ENCODE measurements at places on chromosomes 12 and 14.
A peak's percentile ranks its signal among the peaks of the same experiment; 100 is the strongest.

GRCh38 chr12:97435153-97435552 lies 27.5 kb upstream of the RMST start:
- no peaks in the 10 kb centered on the region for H3K27me3 ChIP-seq
- no peaks in the 10 kb centered on the region for H3K36me3 ChIP-seq
- H3K4me1 ChIP-seq: peaks cover 2% of the 10 kb centered on the region
- DNase-seq: no peak

DNA sequence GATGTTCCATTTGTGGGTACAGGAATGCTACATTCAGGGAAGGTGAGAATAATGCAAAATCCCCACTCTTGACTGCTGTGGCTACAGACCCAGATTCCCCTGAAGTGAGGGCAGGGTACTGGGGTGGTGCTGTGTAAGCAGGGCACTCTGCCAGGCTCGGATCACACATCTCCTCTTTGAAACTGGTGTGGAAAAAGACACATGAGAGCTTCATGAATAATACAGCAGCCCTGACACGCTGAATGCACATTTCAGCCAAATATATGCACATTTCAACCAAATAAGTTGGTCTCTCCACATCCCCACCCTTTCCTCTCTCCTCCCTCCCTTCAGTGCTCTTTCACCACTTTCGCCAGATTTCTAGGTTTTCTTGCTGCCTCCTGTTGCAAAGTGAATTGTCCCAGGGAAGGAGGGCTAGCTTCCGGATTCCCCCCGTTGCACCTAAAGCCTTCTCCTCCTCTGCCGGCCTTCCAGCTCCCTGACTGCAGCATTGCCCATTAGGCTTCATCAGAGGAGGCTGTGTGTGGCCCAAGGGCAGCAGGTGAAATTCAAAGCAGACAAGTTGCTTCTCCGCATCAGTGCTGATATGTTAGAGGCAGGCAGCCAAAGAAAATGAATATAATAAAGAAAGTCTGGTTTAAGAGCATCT lies 118.2 kb upstream of the TMCC3 start:
- no peaks in the 10 kb centered on the region for H3K4me1 ChIP-seq
- H3K27me3 ChIP-seq: no peaks in the 10 kb centered on the region
- DNase-seq: no peak
- H3K27ac ChIP-seq: no peak overlapping the region

- peak overlapping the region; percentile 93 for H3K4me3 ChIP-seq
- no peak overlapping the region for H3K27ac ChIP-seq
- H3K4me1 ChIP-seq: peaks cover 6% of the 10 kb centered on the region
- no peaks in the 10 kb centered on the region for H3K27me3 ChIP-seq
- no peak for DNase-seq
- peaks cover 4% of the 10 kb centered on the region for H3K36me3 ChIP-seq
Observed at GRCh38 chr12:53623548-53624385, 2.4 kb downstream of the ATF7 start.

- H3K4me1 ChIP-seq: peaks cover 16% of the 10 kb centered on the region
- no peak overlapping the region for H3K4me3 ChIP-seq
- H3K36me3 ChIP-seq: no peaks in the 10 kb centered on the region
- H3K27me3 ChIP-seq: peaks cover 26% of the 10 kb centered on the region
- no peak overlapping the region for H3K27ac ChIP-seq
- DNase-seq: no peak
Observed at GRCh38 chr14:55749946-55750345, 169.9 kb downstream of the KTN1 start.

- H3K4me1 ChIP-seq: peaks cover 12% of the 10 kb centered on the region
- H3K4me3 ChIP-seq: peak overlapping the region; percentile 93
Observed at GRCh38 chr12:48814262-48815125, 3.8 kb upstream of the CACNB3 start.

- no peaks in the 10 kb centered on the region for H3K27me3 ChIP-seq
- H3K4me1 ChIP-seq: peaks cover 31% of the 10 kb centered on the region
- no peak overlapping the region for H3K27ac ChIP-seq
- peak; percentile 43 for DNase-seq
- H3K36me3 ChIP-seq: peaks cover 4% of the 10 kb centered on the region
- H3K4me3 ChIP-seq: no peak overlapping the region
Observed at GRCh38 chr12:51841727-51842126, 6.8 kb downstream of the FIGNL2 start.
